Right lung (tissue), 10 donors: ENCODE measurements at places on chromosomes 13 and 19. TPM values are rescaled to one million over a fixed set of nuclear protein-coding genes. Genes with fewer than 3 reads are reported as not detected.

- DNase-seq: no peak
Observed at GRCh38 chr19:56933014-56933705, 92.6 kb upstream of the PEG3 start.

GRCh38 chr13:66627512-66627911 lies 602.6 kb downstream of the PCDH9 start:
- no peak for DNase-seq

DNA sequence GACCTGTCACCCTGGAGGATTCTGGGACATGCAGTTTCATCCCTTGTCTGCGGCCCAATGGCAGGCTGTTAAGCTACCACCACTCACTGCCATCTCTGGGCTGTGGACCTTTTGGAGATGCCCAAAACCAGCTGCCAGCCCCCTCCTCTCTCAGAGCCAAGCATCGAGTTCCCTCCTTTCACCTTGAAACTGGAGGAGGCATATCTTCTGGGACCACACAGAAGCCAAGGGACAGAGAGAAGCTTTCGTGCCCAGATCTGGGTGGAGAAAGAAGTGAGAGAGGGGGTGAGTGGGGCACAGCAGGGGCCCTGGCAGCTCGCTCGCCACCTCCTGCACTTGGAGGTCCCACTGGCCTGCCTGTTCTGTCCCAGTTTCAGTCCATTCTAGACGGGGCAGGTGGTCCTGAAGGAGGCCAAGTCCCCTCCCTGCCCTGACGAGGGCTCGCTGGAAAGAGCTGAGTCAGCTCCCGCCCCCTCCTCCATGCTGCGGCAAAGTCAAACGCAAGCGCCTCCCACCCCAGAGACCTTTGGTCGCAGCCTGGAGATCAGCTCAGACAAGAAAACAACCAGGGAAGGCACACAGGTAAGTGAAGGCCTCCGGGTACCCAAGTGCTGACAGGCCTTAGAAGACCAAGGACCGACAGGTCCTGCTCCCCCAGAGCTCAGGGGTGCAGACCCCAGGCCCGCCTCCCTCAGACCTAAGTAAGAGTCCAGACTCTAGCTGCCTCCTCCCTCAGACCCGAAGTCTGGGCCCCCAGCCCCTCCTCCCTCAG lies 3.8 kb downstream of the BCAT2 start:
- DNase-seq: no peak

DNA sequence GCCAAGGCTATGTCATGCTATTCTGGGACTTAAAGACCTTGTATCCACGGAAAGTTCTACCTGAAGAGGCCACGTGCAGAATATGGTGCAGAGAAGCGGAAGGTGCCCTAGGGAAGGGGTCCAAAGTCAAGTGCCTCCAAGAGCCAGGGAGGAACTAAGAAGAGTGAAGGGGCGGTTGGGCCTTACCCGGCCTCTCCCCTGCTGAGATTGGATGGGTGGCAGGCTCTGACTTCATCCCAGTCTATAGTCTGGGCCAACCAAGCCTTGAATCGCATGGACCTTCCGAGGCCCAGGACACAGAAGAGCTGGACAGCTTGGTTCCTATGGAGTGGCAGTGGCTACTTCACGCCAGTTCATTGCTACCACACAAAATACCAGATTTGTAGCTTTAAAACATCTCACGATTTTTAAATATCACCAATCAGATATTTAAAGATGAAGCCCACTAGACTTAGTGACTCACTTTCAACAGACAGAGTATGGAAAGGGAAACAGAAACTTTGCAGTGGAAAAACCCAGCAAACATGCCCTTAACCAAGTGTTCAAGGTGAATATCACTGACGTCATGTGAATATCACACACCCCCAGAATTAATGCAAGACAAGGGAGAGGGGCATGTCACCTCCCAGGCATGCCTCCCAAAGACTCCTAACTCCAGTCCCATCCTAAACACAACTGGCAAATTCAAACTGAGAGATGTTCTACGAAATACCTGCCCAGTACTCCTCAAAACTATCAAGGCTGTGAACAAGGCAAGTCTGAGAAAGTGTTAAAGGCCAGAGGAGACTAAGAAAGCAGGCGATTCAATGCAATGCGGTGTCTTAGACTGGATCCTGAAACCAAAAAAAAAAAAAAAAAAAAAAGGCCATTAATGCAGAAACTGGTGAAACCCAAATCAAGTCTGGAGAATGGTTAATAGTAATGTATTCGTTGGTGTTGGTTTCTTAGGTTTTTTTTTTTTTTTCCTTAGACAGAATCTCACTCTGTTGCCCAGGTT lies 10.2 kb downstream of the C19orf12 start:
- no peak for DNase-seq

- no peak for DNase-seq
Observed at GRCh38 chr13:54775501-54776191, 1747.0 kb downstream of the OLFM4 start.

The TNFAIP8L1 gene
- 13.6 TPM for polyA plus RNA-seq

DNA sequence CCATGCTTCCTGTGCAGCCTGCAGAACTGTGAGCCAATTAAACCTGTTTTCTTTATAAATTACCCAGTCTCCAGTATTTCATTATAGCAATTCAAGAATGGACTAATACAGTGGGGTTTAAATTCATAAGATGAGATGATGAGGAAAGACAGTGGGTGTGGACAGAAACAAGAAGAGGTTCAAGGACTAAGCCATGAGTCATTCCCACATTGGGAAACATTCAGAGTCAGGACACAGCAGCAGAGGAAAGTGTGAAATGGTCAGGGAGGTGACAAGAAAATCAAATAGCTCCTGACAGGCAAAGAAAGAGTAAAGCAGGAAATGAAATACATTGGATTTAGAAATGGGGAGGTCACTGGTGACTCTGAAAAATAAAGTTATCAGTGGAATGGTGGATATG lies 9.1 kb downstream of the ZNF841 start:
- DNase-seq: no peak

- no peak for DNase-seq
Observed at GRCh38 chr13:41652735-41653361, 195.5 kb downstream of the RGCC start.

The ZNF577 gene
- 41.3 TPM for polyA plus RNA-seq

The TECR gene
- polyA plus RNA-seq: 92.3 TPM

- DNase-seq: no peak
Observed at GRCh38 chr19:18289471-18290301, 8.3 kb upstream of the JUND start.

The KMT5C gene
- polyA plus RNA-seq: 16.5 TPM

DNA sequence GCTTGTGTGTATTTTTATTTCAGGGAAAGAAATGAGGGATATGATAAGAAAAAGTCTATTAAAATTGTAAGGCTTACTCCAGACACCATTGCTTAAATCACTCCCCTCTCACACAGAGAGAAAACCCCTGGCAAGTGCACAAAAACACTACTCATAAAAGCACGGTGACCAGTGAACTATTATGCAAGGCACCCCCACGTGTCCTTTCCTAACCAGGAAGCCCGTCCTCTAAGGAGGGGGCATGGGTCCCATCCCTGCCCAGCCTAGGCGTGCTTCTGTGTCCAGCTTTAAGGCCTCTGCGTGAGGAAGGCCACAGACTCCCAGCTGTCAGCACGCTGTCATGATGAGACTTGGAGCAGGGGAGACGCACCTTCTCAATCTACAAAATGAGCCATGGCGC lies 83.5 kb downstream of the SLC7A1 start:
- DNase-seq: no peak

DNA sequence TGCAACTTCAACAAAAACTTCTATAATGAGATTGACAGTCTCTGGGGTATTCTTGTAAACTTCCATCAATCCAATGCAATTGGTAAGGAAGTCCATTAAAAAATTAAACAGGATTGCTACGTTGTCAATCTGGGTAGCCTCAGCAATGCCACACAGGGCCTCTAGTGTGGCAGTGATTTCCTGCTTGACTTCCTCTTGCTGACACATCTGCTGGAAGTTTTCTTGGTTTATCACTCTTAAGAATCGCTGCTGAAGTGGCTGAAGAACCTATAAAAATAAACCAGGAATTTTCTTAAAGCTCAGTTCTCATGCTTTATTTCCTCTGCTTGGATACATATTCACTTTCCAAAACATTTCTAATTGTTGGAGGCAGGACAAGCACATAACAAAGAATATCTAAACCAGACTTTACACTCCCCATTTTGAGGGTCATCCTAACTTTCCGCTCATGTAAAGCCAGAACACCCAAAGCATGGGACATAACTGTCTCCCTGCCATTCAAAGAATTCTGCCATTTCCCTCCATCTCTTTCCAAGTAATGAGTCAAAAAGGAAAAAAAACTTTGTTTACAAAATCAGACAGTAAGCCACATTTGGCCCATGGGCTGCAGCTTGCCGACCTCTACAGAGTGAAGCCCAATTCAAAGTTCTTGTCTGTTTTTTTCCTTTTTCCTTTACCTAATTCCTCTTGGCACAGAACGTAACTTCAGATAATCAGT lies 23.2 kb upstream of the EEF1AKMT1 start:
- no peak for DNase-seq

The USHBP1 gene
- 10.4 TPM for polyA plus RNA-seq

GRCh38 chr13:21371011-21371410 lies 88.1 kb downstream of the ZDHHC20 start:
- DNase-seq: peak; percentile 11

DNA sequence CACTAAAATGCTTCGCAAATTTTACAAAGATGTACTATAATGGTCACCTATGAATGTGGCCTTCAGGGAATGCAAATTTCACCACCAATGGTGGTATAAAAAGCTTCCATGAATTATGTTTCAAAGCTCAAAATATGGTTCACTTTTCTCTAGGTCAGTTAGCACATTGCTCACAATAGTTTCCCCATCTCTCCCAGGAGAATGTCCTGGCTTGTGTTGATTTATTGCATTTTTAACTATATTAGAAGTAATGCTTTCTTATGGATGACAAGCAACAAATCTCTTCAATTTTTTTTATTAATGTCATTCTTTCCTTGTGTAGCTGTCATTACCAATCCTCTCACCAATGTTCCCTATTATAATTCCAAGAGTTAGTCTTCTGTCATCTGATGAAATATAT lies 621.2 kb downstream of the TBC1D4 start:
- no peak for DNase-seq

The NLRP4 gene
- not detected for polyA plus RNA-seq

The KLK14 gene
- 0.28 TPM for polyA plus RNA-seq

DNA sequence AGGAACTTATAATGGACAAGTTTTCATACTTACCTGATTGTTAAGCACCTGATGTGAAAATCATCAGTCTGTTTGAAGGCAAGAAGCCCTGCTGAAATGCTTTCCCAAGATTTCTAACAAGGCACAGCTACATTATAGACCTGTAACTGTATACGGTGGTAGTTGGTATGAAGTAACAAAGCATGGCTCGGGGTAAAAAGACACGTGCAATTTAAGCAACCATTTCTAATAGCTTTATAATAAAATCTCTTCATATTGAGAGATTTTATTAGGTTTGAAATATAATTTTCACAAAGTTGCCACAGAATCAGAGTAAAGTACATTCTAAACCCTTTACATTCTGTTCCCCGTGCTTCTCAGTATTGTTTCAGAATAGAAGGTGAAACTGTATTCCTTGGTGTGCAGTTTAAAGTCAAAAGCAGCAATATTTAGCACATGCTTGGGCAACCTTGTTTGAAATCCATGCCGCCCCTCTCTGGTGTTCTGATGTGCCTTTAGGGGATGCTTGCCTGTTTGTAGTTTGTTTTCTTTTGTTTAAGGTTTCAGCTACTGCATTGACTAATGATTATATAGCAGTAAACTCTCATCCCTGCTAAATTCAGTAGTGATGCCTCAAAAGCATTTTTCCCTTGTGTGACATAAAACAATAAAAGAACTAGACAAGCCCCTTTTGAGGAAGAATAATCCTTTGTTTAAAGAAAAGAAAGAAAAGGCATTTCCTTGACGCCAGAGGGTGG lies 125.2 kb upstream of the OBI1 start:
- no peak for DNase-seq

GRCh38 chr13:20990910-20991525 lies 70.4 kb downstream of the LATS2 start:
- DNase-seq: no peak

The APOC4 gene
- not detected for polyA plus RNA-seq

The ZNF554 gene
- 6.8 TPM for polyA plus RNA-seq

The PGLYRP1 gene
- polyA plus RNA-seq: 0.48 TPM

The RFC3 gene
- polyA plus RNA-seq: 18.2 TPM

DNA sequence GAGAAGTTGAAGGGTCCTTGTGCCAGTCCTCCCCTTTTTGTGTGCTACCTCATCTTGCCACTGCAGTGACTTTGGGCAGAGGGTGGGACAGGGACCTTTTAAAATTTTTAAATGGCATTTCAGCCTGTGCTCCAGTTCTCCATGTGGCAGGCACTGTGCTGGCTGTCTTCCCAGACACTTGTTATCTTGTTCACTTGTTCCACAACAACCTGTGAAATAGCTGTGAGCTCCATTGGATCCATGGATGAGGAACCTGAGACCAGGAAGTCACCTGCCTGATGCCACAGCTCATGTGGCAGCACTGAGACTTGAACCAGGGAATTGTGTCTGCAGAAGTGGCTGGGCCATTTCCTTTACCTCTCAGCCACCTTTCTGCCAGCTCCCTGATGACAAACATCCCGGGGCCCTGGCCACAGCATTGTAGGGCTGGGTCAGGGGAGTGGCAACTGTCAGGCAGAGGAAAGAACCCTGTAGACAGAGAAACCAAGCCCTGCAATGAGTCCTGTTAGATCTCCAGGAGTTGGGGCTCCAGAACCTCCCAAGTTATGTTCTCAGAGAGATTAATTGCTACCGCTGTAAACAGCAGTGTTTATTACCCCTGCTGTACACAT lies 6.4 kb downstream of the EGLN2 start:
- DNase-seq: no peak

DNA sequence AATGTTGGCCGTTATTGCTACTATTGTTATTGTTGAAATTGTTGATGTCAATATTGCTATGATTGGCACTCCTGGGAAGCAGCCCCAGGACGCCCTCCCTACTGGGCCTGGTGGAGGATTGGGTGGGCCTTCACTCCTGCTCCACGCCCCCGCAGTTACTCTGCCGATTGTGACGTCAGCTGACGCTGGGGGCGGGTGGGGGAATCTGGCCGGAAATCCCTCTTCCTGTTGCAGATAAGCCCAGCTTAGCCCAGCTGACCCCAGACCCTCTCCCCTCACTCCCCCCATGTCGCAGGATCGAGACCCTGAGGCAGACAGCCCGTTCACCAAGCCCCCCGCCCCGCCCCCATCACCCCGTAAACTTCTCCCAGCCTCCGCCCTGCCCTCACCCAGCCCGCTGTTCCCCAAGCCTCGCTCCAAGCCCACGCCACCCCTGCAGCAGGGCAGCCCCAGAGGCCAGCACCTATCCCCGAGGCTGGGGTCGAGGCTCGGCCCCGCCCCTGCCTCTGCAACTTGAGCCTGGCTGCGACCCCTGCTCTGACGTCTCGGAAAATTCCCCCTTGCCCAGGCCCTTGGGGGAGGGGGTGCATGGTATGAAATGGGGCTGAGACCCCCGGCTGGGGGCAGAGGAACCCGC lies at the start of gene ETV2:
Gene ETV2 (plus strand): TSS at position 231 of the 637 bp plus-strand sequence. CDS start 716 bp downstream, outside the sequence.
- peak; percentile 36 for DNase-seq

DNA sequence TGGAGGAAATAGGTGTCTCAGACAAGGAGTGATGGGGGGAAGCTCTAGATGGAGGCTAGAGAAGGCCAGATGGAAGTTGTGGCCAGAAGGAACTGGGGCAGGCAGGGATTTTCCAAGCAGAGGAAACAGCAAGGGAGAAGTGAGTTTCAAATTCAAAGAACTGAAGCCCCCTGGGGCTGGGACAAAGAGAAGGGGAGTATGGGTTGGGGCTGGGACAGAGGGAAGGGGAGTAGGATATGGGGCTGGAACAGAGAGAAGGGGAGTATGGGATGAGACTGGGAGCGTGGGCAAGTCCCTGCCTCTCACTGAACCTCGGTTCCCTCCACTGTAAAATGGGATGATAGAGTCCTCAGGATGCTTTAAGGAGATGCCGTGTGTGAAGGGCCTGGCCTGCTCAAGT lies 1.9 kb upstream of the GTF2F1 start:
- DNase-seq: no peak

The BRSK1 gene
- 12.5 TPM for polyA plus RNA-seq
